Stimulated activated CD8-positive, alpha-beta memory T cell treated with anti-CD3 and anti-CD28 coated beads, Interleukin-15, amount 100 ng/mL, for 1 hour (primary cell): ENCODE measurements at places on chromosomes 1 and 21.

GRCh38 chr1:147627435-147628110 is 42.8 kb downstream of the ACP6 start:
- peak; percentile 14 for DNase-seq

- DNase-seq = no peak
Observed at GRCh38 chr1:203508463-203509073, 14.6 kb downstream of the OPTC start.

DNA sequence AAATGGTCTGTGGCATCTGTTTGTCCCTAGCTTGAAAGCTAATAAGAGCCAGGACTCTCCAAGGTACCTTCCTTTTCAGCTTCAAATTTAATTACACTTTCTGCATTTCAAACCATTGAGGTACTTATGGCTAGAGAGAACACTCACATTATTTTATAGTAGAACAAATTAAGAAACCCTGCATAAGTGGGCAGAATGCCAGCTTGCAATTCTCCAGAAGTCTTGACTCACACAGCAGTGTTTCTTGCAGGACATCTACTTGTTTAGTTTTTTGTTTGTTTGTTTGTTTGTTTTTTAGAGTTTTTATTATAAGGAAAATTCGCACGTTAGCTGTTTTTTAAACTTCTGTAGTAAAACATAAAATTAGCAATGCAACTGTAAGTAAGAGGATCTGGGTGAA is 397.2 kb downstream of the NEGR1 start:
- DNase-seq = no peak

GRCh38 chr1:25806418-25806817 is 6.4 kb downstream of the SELENON start:
- no peak for DNase-seq

GRCh38 chr1:39852214-39852791 is 31.0 kb downstream of the TRIT1 start:
- DNase-seq = no peak

DNA sequence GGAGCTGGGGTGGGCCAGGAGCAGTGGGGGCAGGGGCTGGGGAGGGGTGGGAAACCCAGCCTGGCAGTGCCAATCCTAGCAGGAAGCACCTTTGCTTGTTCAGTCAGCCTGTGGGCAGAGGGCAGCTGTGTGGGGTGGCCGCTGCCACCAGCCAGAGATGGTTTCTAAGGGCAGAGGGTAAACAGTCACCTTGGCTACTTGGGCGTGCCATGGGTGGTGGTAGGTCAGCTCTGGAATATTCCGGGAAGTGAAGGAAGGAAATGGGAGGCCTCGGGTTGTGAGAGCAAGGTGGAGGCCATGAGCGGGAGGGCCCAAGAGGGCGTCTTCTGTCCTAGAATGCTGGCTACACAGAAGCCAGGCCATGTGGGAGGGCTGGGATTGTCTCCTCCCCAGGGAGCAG is 20.7 kb upstream of the WNT4 start:
- no peak for DNase-seq

DNA sequence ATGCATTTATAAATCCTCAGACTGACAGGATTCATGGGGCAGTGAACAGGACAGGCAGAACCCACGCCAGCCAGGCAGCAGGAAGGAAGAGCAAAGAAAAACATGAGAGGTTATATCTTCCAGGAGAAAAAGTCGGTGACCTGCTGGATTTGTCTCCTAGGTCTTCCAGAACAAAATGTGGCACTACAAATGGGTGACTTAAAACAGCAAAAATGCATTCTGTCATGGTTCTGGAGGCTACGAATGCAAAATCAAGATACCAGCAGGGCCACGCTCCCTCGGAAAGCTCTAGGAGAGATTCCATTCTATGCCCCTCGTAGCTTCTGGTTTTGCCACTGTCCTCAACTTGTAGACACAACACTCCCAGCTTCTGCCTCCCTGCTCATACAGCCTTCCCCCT is 63.4 kb downstream of the PSMG1 start:
- DNase-seq = no peak

GRCh38 chr1:103101399-103101798 is 6.9 kb downstream of the COL11A1 start:
- DNase-seq = no peak

DNA sequence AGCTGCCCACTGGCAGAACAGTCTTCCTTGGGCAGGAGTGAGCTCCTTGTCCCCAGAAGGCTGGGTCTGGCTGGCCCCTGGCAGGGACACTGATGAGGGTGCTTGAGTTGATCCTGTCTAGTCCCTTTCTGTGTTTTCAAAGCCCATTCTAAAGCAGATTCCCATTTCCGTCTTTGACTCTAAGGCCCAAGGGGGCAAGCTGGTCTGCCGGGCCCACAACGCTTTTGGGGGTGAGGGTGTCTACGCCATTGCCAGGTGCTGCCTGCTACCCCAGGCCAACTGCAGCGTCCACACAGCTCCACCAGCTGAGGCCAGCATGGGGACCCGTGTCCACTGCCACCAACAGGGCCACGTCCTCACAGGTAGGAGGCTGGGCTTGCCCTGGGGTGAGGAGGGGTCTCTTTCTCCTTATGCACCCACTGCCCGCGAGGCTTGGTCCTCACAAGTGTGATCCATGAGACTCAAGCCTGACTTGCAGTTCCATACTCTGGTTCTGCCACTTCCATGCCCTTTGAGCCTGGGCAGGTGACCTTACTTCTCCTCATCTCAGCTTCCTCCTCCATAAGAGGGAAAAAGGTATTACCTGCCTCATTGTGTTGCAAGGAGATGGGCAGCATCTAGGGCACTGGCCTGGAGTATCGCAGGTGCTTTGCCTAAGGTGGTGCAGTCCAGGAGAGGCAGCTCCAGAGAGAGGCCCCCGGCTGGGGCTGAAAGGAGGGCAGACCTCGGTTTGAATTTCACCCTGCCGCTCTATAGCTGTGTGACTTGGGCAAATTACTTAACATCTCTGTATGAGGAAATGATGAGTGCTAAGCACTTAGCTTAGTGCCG is 20.2 kb downstream of the PCSK9 start:
- DNase-seq = no peak

DNA sequence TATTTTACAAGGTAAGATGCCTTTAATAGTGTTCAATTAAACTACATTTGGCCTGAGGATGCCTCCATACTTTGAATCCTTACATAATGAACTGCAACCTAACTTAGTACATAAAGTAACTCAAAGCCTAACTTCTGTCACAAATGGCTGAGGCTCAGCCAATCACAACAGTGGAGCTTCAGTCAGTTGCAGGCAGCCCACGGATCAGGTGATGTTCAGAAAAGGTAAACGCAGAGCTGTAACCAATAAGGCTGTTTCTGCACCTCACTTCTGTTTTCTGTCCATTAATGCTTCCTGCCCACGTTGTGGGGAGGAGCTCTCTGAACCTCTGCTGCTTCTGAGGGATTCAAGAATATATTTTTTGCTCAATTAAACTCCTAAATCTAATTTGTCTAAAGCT is 94.8 kb upstream of the KIAA0040 start:
- DNase-seq = no peak

DNA sequence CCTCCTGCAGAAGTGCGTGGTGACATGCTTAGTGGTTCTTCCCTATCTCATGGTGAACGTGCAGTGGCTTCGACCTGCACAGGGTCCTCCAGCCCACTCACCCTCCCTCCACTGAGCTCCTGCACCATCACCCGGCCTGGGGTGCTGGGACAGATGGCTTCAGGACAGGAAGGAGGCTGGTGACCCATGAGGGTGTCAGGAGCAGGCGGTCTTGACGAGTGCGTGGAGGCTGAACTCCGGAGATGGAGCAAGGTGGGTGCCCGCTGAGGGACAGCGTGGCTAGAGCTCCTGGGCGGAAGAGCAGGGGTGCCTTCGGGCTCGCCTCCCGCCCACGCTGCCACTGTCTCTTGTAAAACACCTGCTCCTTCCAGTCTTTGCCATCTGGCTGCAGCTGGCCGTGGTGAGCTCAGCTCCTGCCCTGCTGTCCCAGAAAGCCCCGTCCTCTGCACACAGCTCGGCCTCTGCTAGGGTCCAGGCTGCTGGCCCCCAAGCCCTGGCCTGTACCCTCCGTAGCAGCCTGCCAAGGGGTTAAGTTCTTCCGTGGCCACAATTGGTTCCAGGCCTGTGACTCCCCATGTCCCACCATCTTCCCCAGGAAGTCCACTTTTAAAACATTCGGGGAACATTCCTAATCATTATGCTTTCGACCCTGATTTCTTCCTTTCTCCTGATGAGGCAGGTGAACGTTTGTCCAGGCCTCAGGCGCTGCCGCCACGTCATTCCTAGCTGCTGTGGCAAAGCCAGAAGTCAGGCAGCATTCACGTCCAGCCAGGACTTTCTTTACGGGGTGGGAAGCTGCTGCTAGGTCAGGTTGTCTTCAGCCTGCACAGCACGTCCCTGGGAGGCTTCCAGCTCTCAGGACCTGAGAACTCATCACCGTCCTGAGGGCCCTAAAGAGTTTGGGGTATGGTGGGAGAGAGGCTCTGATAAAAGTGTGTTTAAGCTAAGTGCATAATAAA is 8.1 kb downstream of the KRTAP10-1 start:
- DNase-seq = no peak

- DNase-seq = no peak
Observed at GRCh38 chr1:160238408-160238807, 23.9 kb downstream of the DCAF8 start.

DNA sequence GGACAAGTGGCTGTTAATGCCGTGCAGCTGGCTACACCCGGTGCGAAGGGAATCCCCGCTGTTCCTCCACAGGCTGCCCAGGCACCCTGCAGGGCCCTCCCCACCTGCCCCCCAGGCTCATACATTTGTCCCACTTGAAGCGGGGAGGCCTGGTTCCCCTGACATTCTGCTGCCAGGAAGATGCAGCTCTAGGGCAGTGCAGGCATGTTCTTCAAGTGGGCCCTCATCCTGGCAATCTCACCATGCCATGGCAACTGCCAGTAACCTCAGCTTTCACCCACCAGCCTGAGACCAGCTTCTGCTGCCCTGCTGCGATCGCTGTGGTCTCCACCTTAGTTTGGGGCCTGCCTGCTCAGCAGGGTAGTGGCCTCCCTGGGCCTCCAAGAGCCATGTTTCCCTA is 151.9 kb upstream of the COL6A1 start:
- no peak for DNase-seq

DNA sequence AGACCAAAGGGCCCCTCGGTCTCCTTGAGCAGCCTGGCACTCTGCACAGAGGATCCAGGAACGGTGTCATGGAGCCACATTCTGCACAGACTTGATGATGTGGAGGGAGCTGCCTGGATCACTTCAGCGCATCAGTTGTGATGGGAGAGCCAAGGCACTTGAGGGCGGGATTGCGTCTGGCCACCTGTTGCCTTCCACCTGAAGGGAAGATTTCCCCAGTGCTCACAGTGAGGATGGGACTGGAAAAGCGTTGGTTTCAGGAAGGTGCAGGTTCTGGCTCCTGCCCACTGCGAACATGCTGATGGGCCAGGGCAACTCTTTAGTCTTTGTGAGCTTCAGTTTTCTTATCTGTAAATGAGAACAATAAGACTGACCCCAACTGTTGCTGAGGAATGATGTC is 2.6 kb downstream of the RER1 start:
- DNase-seq = no peak

- no peak for DNase-seq
Observed at GRCh38 chr1:32066489-32066873, 6.3 kb upstream of the TMEM39B start.

DNA sequence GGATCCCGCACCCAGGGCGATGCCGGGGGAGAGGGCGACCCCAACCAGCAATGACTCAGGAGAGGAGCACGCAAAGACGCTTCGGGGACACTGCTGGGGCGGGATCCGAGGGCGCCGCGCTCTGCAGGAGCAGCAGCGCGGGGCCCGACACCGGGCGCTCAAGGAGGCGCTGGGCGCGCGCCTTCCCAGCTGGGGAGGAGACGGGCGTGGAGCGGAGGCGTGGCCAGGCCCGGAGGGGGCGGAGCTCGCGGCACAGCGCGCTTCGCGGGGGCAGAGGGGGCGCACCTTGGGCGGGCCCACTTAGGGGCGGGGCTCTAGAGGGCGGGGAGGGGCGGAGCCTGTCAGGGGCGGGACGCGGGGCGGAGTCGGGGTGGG is 369 bp downstream of the SUMO3 start:
- DNase-seq = peak; percentile 85

- no peak for DNase-seq
Observed at GRCh38 chr1:43313771-43314170, 13.0 kb downstream of the TIE1 start.

DNA sequence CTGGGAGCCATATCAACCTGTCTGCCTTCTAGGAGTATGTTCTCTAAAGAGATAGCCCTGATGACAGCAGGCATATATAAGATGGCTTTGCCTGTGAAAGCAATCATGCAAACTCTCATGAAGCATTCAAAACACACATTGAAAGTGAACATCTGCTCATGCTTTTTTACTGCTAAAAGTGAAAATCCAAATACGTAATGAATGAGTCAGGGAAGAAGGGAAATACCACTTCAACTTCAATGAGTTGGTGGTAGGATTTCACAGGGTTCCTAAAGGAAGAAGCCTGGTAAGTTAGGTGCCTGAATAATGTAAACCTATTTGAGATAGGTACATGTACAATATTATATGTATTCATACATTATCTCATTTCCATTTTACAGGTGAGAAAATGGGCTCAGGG is 50.5 kb upstream of the SLFNL1 start:
- DNase-seq = no peak

DNA sequence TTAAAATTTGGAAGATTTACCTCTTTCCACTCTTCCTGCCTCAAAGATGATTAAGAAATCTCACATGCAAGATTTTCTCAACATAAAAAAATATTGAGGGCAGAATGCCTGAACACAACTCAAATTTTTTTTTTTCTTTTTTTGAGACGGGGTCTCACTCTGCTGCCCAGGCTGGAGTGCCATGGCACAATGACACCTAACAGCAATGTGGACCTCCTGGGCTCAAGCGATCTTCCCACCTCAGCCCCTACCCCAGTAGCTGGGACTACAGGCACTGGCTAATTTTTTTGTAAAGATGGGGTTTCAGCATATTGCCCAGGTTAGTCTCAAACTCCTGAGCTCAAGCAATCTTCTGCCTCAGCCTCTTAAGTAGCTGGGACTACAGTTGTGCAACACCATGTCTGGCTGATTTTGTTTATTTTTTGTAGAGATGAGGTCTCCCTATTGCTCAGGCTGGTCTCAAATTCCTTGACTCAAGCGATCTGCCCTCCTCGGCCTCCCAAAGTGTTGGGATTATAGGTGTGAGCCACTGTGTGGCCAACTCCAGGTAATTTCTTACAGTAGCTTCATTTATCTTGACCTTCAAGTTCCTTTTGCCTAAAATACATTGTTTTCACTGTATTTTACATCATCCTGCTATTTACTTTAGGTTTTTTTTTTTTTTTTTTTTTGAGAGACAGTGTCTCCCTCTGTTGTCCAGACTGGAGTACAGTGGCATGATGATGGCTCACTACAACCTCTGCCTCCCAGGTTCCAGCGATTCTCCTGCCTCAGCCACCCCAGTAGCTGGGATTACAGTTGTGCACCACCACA is 10.4 kb downstream of the NUCKS1 start:
- DNase-seq = no peak

- peak; percentile 10 for DNase-seq
Observed at GRCh38 chr21:43361493-43362296, 65.2 kb downstream of the SIK1 start.

GRCh38 chr1:22587247-22587646 is 24.0 kb downstream of the EPHA8 start:
- no peak for DNase-seq
